ENCODE measurements at places on chromosomes 5 and 9.

DNA sequence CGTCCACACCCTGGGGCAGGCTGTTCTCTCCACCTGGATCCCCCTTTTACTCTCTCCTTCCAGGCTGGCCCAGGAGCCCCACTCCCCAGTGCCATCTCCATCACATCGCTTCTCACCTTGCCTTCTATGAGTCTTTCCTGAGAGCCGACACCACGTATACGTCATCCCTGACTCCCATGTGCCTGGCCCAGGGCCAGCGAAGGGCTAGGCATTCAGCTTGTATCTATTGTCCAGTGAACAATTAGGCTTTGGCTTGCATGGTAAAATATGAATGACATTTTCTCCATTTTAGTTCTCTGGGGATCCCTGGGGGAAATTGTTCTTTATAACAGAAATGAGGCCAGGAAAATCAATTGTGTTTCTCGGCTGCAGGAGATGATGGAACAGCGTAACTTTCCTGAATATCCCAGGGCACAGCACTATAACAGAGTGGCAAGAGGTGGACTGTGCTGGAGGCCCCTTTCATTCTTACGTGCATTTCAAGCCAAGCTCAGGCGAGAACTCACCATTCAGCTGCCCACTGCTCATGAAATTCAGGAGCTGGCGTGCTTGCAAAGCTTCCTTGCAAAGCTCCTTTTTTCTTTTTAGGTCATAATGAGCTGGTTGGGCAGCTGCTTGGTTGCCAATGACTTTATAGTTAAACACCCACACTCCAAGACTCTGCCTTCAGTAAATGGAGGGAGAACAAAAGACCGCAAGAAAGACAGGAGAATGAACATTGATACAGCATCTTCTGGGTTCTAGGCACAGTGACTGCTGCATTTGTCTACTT, 37.7 kb downstream of the NSG2 start:
- DNase-seq = no peak

GRCh38 chr5:163760498-163760897, 255.1 kb downstream of the MAT2B start:
- DNase-seq = no peak

GRCh38 chr5:14965815-14966214, 94.2 kb upstream of the ANKH start:
- no peak for DNase-seq

- no peak for DNase-seq
Measured at GRCh38 chr5:172003746-172004145, 2.7 kb downstream of the FBXW11 start.

GRCh38 chr5:65823845-65824445, 101.9 kb downstream of the NLN start:
- DNase-seq = no peak

- DNase-seq = no peak
Measured at GRCh38 chr9:136297016-136297691, 6.7 kb downstream of the CCDC187 start.

- DNase-seq = no peak
Measured at GRCh38 chr5:121962347-121962670, 534 bp downstream of the SRFBP1 start.

- DNase-seq = no peak
Measured at GRCh38 chr5:35683466-35683865, 65.8 kb downstream of the SPEF2 start.

GRCh38 chr9:18493451-18493993, 19.6 kb downstream of the ADAMTSL1 start:
- DNase-seq = no peak

- no peak for DNase-seq
Measured at GRCh38 chr9:84230355-84231145, 110.0 kb downstream of the SLC28A3 start.

GRCh38 chr9:102922526-102922925, 72.6 kb upstream of the CYLC2 start:
- no peak for DNase-seq

DNA sequence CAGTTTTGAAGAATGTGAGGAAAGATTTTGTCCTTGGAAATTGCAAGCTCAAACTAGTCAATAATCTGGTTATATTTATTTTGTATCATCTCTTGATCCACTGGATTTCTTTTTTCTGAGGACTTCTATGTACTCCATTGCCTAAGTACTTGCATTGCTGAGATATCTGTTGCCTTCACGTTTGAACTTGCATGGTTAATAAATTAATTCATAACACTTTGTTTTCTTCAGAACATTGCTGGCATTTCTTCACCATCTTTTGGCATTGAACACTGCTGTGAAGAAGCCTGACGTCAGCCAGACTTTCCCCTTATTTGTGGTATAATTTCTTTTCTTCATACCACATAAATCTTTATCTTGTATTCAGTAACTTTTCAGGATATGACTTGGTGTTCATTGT, 246.0 kb upstream of the KIF2A start:
- DNase-seq = no peak
